Ascending aorta (tissue), 2 donors: ENCODE measurements at places on chromosomes 1 and 21. TPM values are rescaled to one million over a fixed set of nuclear protein-coding genes. Genes with fewer than 3 reads are reported as not detected.

DNA sequence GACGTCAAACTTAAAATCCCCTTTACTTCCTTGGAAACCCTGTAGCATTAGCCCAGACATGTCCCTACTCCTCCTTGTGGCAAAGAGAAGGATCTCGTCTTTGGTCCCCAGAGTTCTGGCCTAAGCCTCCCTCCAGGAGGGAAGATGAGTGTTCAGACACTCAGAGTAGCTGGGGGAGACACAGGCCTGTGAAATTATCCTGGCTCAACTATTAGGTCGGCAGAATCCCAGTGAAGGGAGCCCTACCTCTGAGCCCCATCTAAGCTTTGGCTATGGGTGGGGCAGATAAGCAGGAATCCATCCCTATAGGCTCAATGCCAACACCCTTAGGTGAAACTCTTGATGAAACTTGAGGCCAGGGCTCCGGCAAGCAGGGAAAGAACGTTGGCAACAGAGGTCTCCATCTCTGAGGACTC is 1.7 kb upstream of the SFN start:
- no peak for DNase-seq

GRCh38 chr1:43774359-43774758 is 67.0 kb downstream of the ST3GAL3 start:
- DNase-seq = no peak

- DNase-seq = no peak
Measured at GRCh38 chr1:175133673-175134435, 58.7 kb downstream of the KIAA0040 start.

DNA sequence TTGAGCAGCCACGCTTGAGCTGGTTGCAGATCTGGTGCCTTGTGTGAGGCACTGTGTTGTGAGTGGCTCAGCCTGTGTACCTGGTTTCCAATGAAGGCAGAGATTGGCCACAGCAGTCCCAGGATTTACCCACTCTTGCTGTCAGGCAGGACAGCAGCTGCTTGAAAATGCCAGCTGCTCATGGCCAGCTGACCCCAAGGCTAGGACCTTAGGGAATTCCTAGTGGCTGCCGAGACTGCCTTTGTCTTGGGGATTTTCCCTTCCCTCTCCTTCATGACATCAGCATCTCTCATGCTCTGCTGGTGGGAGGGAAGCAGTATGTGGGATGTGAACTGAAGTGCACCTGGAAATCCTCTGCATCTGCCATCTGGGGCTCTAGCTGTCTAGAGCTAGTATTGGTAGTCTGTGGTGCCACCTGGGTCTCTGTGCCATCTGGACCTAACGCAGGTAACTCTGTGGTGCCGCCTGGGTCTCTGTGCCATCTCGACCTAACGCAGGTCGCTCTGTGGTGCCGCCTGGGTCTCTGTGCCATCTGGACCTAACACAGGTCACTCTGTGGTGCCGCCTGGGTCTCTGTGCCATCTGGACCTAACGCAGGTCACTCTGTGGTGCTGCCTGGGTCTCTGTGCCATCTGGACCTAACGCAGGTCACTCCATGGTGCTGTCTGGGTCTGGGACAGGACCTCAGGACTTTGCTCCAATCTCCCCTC is 3.8 kb upstream of the LRRC47 start:
- no peak for DNase-seq

- no peak for DNase-seq
Measured at GRCh38 chr21:16176570-16176969, 446.8 kb downstream of the USP25 start.

- no peak for DNase-seq
Measured at GRCh38 chr1:95340061-95340460, 106.1 kb downstream of the RWDD3 start.

DNA sequence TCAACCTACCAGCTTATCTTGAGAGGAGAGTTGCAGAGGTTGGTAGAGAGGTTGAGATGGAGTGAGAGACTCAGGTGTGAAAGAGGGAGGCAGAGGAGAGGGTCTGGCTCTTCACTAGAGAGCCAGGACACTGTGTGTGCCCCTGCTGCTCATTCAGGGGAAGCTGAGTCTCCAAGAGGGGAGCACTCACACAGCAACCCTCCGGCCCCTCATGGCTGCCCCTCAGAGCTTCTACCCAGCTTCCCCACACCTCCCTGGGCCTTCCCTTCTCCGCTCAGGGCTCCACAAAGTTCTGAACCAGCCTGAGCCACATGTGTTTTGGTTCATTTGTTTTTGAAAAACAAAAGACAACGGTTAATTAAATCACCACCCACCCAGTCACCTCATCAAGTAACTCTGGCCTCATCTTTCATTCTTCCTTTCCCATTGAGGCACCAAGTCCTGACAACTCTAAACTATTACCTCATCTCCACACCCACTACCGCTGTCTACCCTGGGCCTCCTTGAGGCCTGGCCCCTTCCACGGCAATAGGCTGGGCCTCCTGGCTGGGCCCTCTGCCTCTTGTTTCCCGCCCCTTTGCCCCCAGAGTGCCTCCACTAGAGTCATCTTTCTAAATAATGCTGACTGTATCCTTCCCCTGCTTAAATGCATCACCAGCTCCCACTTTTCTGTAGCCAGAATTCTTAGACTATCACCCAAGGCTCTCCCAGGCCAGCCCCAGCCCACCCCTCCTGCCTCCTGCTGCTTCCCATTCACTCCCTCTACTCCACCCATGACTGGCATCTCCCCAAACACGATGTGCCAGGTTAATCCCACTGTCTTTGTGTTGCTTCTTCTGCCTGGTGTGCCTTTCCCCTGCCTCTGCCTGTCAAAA is 33.0 kb downstream of the TNNT2 start:
- no peak for DNase-seq

- DNase-seq = no peak
Measured at GRCh38 chr1:27109103-27109822, 45.7 kb downstream of the SLC9A1 start.

TMEM125 gene
- total RNA-seq = not detected

GSTM1 gene
- total RNA-seq = 89.4 TPM

HSPA13 gene
- total RNA-seq = 14.8 TPM
